ENCODE measurements at places on chromosomes 16 and 17. TPM values are rescaled to one million over a fixed set of nuclear protein-coding genes. Genes with fewer than 3 reads are reported as not detected.

Gene CDH8
- 2.1 TPM for total RNA-seq

Gene PRR29
- 0.36 TPM for total RNA-seq

Gene USP43
- 3.5 TPM for total RNA-seq

Gene CD7
- 0.64 TPM for total RNA-seq

Gene MC1R
- total RNA-seq, result 4.2 TPM

- DNase-seq, result peak; percentile 83
Observed at GRCh38 chr16:71722801-71723536, 1.5 kb downstream of the PHLPP2 start.

GRCh38 chr17:75727391-75727790 lies 6.1 kb downstream of the ITGB4 start:
- DNase-seq, result no peak

GRCh38 chr17:35947156-35947585 lies 3.7 kb upstream of the LYZL6 start:
- DNase-seq, result peak; percentile 76

DNA sequence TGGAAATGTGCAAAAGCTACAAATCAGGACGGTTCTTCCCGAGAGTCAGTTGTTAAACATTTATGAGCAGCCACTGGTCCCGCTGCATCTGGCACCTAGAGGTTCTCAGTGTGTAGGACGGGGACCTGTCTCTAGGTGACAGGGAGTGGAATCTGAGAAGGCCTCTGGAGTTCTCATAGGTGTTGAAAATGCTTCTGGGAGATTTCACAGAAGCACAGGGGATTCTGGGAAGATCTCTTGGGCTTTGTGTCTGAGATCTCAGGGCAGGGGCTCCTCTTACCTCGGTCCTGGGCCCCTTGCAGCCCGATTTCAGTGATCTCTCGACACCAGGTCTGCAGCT lies 8.9 kb downstream of the ALOX15 start:
- no peak for DNase-seq

- no peak for DNase-seq
Observed at GRCh38 chr16:24826817-24827566, 18.8 kb upstream of the SLC5A11 start.

DNA sequence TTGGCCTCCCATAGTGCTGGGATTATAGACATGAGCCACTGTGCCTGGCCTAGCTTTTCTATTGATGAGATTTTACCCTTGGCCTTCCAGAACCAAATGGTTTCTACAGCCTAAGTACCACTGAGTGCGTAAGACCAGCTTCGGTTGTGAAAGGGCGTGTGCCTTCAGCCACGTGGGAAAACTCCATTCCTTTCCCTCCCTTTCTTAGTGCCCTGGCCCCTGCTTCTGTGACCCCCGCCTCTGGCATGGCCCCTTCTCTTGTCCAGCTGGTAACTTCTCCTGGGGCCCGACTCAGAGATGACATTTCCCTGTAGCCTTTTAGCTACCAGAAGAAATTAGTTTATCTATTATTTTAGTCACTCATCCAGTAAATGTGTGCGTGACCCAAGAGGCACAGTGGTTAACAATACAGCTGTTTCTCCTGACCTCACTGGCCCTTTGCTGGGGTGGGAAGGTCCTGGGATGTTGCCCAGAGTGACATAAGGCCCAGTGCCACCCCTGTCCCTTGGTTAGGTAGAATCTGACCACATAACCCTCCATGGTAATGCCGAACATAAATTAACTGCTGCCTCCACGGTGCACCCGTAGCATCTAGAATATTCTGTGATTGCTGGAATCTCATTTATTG lies 97.3 kb downstream of the PLCG2 start:
- no peak for DNase-seq

DNA sequence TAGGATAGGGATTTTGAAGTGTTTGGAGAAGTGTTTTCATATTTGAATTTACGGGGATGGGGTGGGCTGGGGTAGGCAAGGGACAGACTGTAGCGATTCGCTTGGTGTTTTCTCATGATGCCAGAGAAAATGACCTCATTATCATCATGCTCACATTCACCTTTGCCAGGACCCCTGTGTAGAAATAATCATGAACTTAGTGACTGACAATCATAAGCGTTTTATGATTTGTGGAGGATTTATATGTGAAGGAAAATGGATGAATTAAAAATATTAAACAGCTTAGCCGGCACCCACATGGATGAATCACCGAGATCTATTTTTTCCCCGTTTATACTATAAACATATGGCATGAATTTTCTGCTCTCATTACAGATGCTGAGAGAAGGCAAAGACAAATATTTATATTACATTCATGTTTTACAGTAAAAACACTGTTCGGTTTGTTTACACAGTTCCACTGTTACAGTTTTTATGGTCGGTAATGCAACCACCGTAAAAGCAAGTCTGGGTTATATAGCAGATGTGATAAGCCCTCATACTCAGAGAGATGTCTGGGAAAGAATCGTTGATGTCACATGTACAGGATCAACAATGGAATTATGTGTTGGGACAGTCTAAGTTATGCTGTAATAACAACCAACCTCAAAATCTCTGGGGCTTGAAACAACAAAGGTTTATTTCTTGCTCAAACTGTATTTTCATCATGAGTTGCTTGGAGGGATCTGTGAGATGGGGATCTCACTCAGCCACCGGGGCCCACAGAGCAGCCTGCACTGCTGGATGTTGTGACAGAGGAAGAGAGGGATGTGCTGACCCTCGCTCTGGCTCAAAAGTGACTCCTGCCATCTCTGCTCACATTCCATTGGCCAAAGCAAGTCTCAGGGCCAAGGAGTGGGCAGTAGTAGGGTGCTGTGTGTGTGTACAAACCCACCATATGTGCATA lies 85.1 kb downstream of the WWOX start:
- peak; percentile 59 for DNase-seq

DNA sequence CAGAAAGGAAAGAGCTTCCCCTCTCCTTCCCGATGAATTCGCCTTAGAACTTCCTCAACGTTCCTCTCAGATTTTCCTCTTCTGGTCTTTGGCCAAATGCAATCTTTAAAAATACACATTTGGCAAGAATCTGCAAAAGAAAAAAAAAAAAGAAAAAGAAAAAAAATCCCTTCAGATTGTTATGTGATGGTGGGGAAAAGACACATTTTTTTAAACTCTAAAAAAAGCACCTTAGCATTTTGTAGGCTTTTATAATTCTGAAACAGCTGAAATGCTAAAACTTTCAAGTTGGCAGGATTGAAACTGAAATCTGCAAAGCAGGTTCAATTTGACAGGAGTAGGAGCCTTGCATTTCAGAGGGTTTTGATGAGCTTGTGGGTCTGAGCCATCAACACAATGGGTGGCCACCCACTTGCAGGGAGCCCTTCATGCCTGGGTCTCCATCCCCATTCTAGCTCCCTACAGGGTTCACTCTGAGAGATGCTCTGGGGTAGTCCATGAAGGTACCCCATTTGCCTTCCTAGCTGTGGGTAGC lies 33.1 kb downstream of the CACNG3 start:
- DNase-seq, result no peak

- DNase-seq, result no peak
Observed at GRCh38 chr16:85935391-85935973, 36.5 kb downstream of the IRF8 start.

GRCh38 chr17:17468217-17469010 lies 8.4 kb upstream of the MED9 start:
- no peak for DNase-seq

DNA sequence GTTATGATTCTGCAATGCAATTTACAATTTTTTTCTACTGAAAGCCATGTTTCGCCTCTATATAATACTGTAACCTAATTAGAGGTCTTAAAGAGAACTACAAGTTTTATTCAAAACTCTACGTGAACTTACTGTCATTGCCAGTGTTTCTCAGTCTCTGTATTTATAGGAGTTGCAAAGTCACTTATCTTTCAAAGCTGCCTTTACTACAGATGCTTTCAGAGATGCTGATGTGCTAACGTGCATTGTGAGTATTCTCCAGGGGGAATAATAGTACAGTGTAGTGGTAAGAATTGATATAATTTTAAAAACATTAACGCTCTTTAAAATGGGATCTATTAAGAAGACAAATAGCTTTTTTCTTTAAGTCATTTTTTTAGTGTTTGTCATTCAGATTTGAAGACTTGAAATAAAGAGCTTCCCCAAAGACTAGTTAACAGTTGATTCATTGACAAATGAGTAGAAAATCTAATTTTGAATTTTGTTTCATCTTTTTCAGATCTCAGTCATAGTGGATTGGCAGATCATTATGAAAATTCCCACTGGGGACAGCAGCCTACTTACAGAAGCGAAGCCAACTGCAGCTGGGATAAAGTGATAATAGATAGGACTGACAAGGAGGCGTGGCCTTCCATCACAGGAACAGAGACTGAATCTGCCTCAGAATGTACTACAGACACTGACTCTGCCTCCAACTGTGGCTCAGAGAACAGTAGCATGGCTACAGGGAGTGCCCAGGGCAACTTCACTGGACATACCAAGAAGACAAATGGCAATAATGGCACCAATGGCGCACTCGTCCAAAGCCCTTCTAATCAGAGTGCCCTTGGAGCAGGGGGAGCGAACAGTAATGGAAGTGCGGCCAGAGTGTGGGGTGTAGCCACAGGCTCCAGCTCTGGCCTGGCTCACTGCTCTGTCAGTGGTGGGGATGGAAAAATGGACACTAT lies 79.9 kb downstream of the TMC6 start:
- DNase-seq, result no peak

DNA sequence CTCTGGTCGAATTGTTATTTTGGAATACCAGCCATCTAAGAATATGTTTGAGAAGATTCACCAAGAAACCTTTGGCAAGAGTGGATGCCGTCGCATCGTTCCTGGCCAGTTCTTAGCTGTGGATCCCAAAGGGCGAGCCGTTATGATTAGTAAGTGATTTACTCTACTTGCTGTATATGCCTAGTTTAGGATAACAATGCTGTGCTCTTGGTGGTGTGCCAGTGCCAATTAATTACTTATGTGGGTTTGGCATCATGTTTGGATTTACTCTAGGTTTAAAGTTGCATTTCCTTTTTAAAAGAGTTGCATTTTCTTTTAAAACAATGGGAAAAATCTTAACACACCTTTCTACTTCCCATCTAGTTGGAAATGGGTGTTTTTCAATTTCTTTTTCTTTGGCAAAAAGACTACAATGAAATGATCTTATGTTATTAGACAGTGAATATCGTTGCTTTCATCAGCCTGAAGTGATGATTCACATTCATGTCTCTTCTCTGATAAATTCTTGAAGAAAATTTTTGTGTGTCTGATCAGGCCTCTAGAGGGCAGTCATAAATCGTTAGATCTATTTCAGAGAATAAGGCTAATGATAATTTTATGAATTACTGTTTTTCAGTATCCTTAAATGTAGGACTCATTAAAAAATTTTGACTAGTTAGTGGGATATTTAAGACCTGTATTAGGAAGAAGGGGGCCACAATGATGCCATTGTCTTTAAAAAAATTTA lies 5.6 kb downstream of the SF3B3 start:
- peak; percentile 43 for DNase-seq

DNA sequence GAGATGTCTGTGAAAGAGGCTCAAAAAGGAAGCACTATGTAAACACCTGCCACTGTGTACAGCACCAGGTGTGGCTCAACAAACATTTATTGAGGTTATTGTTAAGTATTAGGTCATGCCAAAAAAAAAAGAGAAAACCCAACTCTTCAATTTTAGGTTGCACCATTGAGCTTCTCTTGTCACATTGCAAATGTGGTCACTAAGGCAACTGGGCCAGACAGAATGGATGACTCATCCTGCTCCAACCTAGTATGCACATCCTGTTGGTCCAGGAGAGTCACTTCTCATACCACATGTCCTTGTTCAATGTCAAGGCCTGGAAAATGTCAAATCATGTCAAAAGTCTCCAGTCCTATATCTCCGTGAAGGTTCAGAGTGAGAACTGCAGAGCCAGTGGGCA lies 25.0 kb downstream of the HOXB1 start:
- peak; percentile 65 for DNase-seq

DNA sequence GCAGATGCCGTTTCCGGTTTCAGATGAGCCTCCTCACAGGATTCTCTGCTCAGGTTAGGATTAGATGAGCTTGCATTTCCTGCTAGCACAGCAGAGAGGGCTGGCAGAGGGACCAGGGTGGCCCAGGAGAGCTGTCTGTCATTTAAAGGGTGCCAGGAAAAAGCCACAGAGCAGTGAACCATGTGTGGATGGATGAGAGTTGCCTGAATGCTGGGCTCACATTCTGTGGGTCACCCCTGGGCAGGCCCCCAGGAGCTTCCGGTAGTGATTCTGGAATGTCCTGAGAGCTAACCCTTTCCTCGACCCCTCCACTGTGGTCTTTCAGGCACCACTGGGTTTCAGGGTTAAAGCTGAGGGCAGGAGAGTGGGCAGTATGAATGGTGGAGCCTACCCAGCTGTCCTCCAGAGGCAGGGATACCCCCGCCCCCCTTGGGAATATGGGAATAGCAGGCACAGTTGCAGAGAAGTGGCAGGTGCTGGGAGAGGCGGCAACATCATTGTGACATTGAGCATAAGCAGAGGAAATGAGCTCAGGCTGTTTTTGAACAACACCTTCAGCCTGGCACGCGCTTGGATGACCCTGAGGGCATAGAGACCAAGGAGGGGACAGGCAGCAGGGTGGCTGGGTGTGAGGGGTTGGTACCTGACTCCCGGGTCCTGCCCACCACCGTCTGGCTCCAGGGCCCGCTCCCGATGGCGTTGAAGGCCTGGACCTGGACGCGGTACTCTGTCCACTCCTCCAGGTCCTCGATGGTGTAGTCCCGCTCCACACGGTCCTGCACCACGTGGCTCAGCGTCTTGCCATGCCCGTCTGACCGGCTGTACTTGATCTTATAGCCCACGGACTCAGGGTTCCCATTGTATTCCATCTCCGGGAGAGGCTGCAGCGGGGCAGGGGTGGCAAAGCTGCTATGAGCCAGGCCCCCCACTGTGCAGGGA lies 83.0 kb upstream of the CDC42EP4 start:
- DNase-seq, result no peak

DNA sequence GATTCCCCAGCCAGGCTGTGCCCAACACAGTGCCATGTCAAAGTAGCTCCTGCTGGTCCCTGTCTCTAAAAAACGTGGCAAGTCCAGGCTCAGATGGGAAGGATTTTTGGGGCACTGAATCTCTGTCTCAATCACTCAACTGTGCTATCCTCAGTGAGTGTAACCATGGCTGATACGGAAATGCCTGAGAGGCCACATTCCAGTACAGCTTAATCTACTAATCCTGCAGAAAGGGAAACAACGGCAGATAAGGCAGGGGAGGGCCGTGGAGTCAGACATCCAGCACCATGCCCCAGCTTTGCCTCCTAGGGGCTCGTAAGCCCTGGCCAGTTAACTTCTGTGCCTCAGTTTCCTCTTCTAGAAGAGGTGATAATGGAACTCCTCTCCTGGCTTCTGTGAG lies 251.7 kb downstream of the CPPED1 start:
- no peak for DNase-seq
